ENCODE measurements at places on chromosomes 16 and 17.
A peak's percentile ranks its signal among the peaks of the same experiment; 100 is the strongest.

- DNase-seq, result no peak
Measured at GRCh38 chr17:59838052-59838916, 54.5 kb downstream of the TUBD1 start.

GRCh38 chr16:30147843-30148510 lies 25.0 kb upstream of the MAPK3 start:
- DNase-seq, result no peak

DNA sequence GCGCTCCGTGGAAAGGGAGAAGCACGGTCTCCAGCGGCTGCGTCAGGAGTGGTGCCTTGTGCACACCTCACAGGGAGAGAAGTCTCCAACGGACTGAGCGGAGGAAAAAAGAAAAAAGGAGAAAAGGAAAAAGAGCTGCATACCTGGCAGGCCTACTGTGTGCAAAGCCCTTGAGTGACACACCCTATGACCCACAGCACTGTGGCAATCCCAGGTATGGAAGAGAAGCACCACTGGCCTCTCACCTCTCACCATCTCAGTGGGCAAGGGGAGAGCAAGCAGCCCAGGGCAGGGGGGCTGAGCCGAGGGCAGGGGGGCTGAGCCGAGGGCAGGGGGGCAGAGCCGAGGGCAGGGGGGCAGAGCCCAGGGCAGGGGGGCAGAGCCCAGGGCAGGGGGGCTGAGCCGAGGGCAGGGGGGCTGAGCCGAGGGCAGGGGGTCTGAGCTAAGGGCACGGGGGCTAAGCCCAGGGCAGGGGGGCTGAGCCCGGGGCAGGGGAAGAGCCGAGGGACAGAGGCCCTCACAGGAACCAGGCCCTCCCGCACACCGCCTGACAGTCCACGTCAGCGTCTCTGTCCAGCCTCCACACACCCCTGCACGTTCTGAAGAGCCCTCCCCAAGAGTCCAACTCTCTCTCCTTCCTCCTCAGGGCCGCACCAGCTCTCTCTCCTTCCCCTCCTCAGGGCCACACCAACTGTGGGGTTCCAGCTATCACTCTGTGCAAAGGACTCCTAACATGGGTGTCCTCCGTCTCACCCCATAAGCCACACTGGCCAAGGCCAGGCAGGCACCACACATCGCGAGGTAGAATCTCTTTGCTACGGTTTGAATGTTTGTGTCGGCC lies 105.8 kb downstream of the ZNF778 start:
- no peak for DNase-seq

DNA sequence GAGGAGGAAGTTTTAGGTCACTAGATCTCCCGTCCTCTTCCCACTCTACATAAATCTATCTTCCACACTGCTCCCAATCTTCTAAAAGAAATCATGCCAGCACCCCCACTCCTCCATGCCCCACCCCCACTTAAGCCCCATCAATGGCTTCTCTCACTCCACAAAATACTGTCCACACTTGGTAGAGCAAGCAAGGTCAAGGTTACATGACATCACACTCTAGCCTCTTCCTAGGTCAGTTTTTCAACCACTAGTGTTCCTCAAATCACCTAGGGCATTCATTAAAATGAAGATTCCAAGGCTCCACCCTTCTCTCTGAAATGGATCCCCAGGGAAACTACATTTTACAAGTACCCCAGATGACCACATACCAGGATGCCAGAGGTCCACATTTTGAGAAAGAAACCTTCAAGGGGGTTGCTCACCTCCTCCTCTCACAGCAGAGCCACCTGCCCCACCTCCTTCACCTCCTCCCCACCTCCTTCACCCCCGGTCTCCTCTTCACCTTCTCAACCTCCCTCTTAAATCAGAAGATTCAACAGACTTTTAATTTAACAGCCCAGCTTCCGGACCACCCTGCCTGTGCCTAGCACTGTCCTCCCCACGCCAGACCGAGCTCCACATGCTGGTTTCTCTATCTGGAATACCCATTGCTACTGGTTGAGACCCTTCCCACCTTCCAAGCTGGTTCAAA lies 3.2 kb downstream of the AMFR start:
- DNase-seq, result no peak

DNA sequence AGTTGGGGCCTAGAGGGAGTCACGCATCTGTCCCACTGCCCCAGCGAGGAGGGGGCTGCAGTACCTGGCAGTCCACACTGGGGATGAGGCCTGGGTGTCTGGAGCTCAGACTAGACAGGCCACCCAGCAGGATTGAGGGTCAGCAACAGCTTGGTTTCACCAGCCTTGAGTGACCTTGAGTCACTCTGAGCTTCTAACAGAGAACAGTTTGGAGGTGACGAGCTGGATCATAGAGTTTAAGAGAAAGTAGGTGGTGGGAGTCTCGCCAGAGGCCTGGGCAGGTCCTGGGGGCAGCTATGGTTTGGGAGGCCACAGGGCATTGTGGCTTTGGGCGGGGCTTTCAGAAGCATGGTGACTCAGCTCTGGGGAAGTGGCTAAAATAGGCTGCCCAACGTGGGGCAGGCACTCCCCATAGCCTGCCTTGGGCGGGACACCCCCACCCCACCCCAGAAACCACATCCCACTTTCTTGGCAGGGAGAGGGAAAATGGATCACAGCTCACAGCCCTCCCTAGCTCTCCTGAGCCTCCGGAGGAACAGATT lies 20.5 kb downstream of the CDC42EP4 start:
- no peak for DNase-seq

GRCh38 chr17:77544347-77545110 lies 403.8 kb downstream of the SEC14L1 start:
- no peak for DNase-seq

GRCh38 chr17:20944014-20944865 lies 98.6 kb downstream of the USP22 start:
- DNase-seq, result peak; percentile 75

- peak; percentile 67 for DNase-seq
Measured at GRCh38 chr16:30628628-30629540, 18.7 kb upstream of the ZNF689 start.

- DNase-seq, result no peak
Measured at GRCh38 chr17:69170377-69170776, 28.7 kb upstream of the ABCA6 start.

GRCh38 chr16:56325956-56326355 lies 99.4 kb downstream of the AMFR start:
- no peak for DNase-seq

DNA sequence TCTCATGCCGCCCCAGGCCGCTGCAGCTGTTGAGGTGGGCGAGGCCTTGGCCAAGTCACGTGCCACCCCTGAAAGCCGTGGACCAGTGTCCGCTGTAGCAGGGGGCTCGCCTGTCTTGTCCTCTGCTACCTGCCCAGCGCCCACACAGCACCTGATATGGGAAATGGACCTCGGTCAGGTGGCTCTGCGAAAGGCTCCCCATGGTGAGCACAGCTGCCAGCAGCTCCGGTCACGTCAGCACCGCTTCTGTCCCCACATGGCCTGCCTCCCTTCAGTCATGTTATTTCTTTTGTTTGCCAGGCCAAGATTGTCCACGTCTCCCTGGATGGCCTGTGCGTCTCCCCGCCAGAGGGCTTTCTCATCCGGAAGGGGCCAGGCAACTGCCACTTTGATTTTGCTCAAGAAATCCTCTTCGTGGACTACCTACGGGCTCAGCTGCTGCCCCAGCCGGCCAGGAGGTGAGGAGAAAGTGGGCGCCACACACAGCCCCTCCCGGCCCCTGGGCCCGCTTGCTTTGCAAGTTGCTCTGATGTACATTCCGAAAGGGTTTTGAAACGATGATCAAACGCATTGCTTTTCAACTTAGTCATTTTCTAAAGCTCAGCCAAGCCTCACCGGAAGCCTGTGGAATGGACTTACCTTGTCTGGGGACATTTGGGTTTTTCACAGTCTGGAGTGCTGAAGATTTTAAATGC lies 219.8 kb downstream of the KATNIP start:
- DNase-seq, result no peak

DNA sequence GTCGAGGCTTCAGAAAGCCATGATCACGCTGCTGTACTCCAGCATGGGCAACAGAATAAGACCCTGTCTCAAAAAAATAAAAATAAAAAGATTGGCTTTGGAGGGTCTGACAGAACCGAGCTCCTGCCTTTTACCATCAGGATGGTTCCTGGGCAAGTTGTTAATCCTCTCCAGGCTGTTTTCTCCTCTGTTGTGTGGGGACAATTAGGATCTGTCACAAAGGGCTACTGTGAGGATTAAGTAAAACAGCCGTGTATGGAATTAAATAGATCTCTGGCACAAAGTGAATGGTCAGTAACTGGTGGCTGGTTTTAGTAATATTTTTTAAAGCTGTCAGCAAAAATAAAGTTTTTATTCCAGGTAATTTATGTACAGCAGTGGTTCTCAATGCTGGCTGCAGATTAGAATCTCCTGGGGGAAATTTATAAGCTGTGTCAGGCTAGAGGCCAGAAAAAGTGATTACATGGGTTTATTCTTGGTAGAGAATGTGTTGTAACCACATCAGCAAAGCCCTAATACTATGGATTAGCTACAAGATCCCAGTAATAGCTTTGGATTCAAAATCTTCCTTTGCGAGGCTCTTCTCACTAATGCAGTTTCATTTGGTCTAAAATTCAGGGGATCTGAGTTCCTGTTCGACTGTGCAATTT lies 47.2 kb downstream of the GPRC5B start:
- DNase-seq, result no peak

GRCh38 chr16:88920618-88921590 lies 54.4 kb upstream of the PABPN1L start:
- peak; percentile 55 for DNase-seq

GRCh38 chr16:28168991-28169554 lies 42.7 kb downstream of the XPO6 start:
- no peak for DNase-seq

- DNase-seq, result no peak
Measured at GRCh38 chr17:30788918-30789317, 35.6 kb downstream of the CRLF3 start.

DNA sequence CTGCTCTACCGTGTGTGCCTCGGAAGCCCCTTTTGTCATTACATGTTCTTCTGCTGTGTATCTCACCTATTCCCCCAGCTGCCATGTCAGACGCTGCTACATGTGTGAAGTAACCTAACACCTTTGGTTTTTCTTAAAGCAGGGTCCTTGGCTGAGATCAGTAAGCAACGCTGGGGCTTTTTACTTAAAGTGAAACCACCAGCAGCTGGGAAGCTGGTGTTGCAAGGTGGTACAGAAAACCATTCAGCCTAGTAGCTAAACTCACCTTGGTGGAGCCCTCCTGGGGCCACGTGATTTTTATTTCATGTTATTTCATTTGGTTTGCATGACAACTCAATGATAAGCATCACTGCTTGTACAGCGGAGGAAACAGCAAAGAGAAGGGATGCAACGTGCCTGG lies 62.6 kb downstream of the PLCG2 start:
- no peak for DNase-seq

GRCh38 chr16:12091569-12092543 lies 115.3 kb downstream of the SNX29 start:
- no peak for DNase-seq

GRCh38 chr17:74970395-74970794 lies 2.2 kb downstream of the HID1 start:
- no peak for DNase-seq

DNA sequence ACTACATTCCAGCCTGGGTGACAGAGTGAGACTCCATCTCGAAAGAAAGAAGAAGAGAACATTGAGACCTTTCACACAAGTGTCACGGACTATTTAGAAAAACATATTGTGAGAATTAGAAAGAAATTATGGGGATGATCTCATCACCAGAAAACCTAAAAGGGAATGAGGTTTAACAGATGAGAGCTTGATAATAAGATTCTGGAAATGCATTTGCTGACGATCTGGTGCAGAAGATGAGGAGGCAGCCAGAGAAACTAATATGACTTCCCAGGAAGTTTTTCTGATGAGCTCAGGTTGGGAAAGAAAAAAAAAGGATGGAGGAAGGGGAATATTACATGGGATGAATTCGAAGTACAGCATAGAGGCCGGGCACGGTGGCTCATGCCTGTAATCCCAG lies 10.8 kb upstream of the APOH start:
- DNase-seq, result no peak

DNA sequence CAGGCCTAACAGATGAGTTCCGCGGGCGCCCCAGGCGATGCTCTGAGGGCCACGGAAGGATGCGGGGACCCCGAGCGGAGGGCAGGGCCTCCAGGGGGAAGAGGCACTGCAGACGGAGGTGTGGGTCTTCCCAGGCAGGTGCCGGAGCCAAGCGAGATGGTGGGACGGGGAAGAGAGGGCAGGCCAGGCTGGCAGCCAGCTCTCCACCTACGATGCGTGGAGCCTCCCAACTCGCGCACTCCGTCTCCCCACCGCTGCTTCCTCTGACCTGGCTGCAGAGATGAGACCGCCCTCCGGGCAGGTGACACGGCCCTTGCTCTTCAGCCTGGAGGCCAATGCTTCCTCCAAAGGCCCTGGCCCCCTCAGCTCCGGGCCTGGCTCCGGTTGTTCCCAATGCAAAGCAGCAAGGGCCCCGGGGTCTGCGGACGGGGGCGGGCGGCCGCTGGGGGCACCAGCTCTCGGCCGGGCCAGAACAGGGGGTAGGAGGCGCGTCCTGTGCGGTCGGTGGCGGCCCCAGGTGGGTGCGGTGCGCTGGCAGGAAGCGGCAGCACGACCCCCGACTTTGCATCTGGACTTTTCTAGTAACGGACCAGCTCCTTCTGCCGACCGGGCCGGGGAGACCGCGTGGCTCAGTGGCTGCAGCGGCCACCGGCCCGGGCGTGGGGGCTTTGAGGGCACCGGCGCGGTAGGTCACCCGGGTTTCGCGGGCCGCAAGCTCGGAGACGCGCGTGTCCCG lies 1.5 kb upstream of the SOX8 start:
- no peak for DNase-seq

DNA sequence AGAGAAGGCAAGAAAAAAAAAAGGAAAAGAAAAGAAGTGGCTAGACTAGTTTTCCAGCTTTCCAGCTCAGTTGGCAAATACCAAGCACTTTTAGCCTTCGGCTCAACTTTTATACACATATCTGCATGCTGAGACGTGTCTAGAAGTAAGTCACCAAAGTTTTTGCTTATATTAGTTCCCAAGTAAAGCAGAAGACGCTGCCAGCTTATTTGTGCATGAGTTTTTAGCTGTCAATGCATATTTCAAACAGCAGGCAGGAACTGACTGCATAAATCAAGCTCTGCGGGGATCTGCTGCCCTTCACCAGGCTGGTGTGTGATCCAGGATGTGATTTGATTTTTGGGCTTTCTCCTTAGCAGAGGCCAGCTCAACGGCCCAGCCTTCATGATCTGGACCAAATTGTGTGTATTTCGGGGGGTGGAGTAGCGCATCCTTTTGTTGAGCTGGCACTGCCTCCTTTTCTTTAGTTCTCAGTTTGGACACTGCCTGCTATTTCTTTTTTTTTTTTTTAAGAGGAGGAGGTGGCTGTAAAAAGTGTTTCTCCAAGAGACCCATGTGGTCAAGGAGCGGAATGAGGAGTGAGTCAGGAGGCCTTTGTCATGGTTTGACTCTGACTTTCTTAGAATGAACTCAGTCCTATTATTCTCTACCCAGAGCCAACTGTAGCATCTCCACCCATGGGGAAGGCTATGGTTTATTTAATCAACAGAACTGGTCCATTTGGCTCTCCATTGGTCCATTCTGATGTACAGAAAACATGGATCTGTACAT lies 162.6 kb upstream of the XYLT1 start:
- no peak for DNase-seq

Data from NCI-H1105 treated with DMSO at 0.1 percent for 48 hours (cell line).